ENCODE measurements at places on chromosomes 2 and 18.
A peak's percentile ranks its signal among the peaks of the same experiment; 100 is the strongest.

GRCh38 chr2:66948234-66948633 lies 448.9 kb upstream of the ETAA1 start:
- no peak for DNase-seq

GRCh38 chr18:43634994-43635393 lies 357.7 kb upstream of the SYT4 start:
- DNase-seq, result no peak

- DNase-seq, result no peak
Observed at GRCh38 chr2:205411558-205411957, 270.7 kb upstream of the NRP2 start.

- DNase-seq, result peak; percentile 15
Observed at GRCh38 chr2:58032016-58032763, 14.4 kb upstream of the VRK2 start.

- no peak for DNase-seq
Observed at GRCh38 chr18:407626-408224, 92.8 kb downstream of the COLEC12 start.

GRCh38 chr2:239021651-239022436 lies 174.0 kb downstream of the TWIST2 start:
- DNase-seq, result no peak

GRCh38 chr2:36750101-36750500 lies 53.6 kb downstream of the VIT start:
- no peak for DNase-seq

- DNase-seq, result no peak
Observed at GRCh38 chr2:191176801-191177438, 26.1 kb upstream of the STAT4 start.

GRCh38 chr18:62018759-62019041 lies 125.9 kb upstream of the RNF152 start:
- DNase-seq, result no peak

DNA sequence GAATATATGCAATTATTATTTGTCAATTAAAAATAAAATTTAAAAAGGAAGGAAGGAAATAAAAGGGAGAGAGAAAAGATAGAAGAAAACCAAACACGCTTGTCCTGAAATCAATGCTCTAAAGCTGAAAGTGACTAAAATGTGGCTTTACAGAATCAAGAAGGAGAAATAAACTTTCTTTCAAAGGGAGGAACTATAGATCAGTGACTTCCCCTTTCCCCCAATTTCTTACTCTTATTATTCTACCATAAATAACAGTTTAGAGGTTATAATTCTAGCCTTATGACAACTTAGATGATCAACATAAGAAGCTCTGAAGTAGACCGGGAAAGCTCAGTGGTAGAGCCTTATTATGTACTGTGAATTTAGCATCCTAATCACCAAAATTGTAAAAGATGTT lies 122.5 kb downstream of the ARHGAP15 start:
- no peak for DNase-seq

- no peak for DNase-seq
Observed at GRCh38 chr2:104429639-104430358, 424.1 kb upstream of the POU3F3 start.

Measured in AML-193 (cell line).